ENCODE measurements at places on chromosomes 11 and 22. TPM values are rescaled to one million over a fixed set of nuclear protein-coding genes. Genes with fewer than 3 reads are reported as not detected.

Gene OR51E2
- not detected for polyA plus RNA-seq

Gene LDHAL6A
- not detected for polyA plus RNA-seq

Gene ZBTB44
- polyA plus RNA-seq: 13.3 TPM

Gene KDM4E
- not detected for polyA plus RNA-seq

Gene TMPRSS5
- 0.15 TPM for polyA plus RNA-seq

Gene CNGA4
- 0.06 TPM for polyA plus RNA-seq

Gene LGALS1
- polyA plus RNA-seq: 6,743 TPM

Gene SLC22A8
- not detected for polyA plus RNA-seq

DNA sequence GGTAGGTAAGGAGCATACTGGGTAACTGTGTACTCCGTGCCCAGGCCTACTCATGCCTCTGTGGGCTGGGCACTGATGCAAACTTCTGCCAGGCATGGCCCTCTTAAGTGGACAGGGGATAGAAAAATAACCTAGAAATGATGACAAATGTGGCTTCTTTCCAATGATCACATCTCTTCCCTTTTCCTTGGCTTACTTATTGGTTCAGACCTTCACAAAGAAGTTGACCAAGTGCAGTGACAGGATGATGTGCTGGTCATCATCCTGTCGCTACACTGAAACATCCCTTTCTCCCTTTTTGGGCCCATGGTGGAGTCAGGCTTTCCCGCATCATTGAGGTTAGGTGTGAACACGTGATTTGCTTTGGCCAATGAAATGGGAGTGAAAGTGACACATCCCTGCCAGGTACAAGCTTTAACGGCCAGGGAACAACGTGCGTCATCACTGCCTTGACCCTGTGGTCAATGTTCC lies 31.8 kb upstream of the APOBEC3A start:
- no peak for DNase-seq

- DNase-seq: no peak
These were observed 4.4 kb downstream of the TMEM121B start for GRCh38 chr22:17116572-17117330.

DNA sequence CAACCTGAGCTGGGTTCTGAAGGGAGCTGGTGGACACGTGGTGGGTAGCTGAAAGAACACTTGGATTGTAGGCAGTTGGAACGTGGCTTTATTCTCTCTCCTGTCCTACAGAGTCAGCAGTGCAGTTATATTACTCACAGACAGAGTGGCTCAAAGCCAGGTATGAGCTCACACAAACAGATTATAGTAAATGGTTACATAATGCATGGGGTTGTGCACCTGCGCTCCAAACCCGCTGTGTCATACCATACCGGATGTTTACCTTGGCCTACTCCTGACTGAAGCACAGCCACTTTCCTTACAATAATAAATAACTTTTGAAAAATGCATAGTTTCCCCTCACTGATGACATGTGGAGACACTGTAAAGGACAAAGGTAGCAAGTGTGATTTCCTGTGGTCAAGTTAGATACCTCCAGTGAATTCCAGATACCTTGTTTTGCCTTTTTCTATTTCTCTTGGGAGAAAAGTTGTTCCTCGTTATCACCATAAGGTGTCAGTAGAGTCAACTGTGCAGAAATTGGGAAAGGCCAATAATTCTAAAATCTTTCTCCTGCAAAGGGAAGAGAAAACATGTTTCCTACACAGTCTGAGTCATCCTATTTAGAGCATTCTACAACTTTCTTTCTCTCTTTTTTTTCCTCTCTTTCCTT lies 13.5 kb downstream of the MS4A6A start:
- DNase-seq: peak; percentile 97

DNA sequence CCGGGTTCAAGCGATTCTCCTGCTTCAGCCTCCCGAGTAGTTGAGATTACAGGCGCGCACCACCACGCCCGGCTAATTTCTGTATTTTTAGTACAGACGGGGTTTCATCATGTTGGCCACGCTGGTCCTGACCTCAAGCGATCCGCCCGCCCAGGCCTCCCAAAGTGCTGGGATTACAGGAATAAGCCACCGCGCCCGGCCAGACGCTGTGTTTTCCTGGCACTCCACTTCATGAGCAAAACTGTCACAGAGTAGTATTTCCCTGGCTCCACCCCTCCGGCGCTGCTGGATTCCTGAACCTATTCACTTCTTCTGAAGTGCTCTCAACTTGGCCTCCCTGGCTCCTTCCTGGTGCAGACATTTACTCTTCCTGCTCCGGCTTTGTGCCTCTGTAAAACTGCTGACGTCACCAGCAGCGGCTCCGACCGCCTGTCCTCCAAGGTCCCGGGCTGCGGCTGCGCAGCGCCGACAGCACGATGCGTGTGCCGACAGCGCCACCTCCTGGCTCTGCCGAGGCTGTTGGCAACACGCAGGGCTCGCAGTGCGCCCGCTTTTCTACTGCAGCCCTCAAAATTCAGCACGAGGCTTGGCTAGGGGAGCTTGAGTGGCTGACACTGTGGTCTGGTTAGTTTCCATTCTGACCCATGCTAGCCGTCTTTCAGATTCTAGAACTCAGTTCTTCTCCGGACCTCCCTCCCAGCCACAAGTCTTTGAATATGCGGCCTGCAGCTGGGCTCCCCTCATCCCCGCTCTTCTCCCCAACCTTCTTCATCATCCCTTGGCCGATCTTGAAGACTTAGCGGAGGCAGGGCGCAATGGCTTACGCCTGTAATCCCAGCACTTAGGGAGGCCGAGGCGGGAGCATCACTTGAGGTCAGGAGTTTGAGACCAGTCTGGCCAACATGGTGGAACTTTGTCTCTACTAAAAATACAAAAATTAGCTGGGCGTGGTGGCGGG lies 36.6 kb downstream of the APOL3 start:
- DNase-seq: peak; percentile 88

DNA sequence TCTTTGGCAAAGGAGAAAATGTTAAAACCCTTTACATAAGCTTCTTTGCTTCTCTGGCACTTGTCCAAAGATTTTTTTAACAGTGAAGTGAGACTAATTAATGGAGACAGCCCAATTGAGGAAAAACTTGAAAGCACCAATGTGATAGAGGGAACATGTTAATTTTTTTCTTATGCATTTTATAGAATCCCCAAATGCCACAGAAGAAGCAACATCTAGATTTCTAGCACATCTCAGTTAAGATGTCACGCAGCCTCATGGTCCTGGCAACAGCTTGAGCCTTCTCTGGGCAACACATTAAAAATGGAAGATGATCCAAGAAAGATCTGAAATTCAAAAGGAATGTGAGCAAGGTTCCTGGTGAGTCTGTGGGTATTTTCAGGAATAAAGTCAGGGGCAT lies 48.5 kb downstream of the PACSIN2 start:
- no peak for DNase-seq

GRCh38 chr22:47793304-47794101 lies 1031.1 kb downstream of the TBC1D22A start:
- no peak for DNase-seq

GRCh38 chr22:39254122-39254521 lies 9.3 kb upstream of the PDGFB start:
- no peak for DNase-seq
